CD4-positive, alpha-beta T cell treated with Interferon gamma for 1 hour (primary cell): ENCODE measurements at places on chromosomes 2 and 18.

- no peak for DNase-seq
Measured at GRCh38 chr2:72837171-72837570, 11.3 kb upstream of the EXOC6B start.

DNA sequence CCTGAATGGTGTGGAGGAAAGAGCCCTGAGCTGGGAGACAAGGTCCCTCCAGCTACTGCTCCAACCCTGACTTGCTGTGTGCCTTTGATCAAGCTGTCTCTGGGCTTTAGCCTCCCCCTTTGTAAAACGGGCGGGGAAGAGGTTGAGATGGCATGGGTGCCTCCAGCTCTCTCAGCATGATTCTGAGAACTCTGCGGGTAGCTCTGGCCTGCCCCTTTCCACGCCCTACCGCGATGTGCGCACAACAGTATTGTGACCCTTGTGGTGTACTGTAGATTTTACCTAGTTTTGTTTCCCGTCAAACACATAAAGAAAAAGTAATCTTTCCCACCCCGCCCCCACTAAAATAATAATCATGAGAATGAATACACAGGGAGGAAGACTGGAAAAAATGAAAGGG lies 5.3 kb downstream of the CD8A start:
- DNase-seq: peak; percentile 71

GRCh38 chr2:38279201-38279600 lies 97.9 kb downstream of the ATL2 start:
- DNase-seq: no peak

- DNase-seq: no peak
Measured at GRCh38 chr2:55097082-55097460, 46.8 kb upstream of the RTN4 start.
